ENCODE measurements at places on chromosomes 3 and 15. TPM values are rescaled to one million over a fixed set of nuclear protein-coding genes. Genes with fewer than 3 reads are reported as not detected.

GRCh38 chr15:94312946-94313345 lies 81.6 kb downstream of the MCTP2 start:
- DNase-seq, result no peak

DNA sequence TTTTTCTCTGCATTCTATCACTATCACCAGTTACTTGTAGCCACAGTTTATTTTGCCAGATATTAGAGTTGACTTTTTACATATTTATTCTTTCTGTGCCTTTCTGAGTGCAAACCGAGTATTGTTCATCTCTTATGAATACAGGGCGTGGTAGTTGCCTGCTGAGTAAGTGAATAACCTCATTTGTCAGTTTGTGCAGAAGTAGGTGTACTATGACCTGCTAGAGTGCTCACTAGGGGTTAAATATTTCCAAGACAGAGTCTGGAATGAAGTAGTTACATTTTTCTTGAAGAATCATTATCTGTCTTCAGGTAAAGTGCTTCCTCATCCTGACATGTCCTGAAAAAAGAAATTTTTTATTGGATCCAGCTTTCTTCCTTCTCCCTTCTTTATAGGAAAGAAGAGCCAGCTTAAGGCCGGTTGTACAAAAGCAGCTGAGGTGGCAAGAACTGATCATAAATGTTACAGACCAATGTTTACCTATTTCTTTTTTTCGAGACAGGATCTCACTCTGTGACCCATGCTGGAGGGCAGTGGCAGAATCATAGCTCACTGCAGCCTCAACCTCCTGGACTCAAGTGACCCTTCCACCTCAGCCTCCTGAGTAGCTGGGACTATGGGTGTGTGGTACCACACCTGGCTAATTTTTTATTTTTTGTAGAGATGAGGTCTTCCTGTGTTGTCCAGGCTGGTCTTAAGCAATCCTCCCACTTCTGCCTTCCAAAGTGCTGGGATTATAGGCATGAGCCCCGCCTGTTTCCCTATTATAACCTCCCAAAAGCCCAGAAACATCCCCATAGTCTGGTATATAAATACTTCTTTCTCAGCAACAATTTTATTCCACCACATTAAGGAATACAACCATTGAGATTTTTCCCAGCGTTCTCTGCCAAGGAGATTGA lies 182.5 kb downstream of the TPRG1 start:
- no peak for DNase-seq

DNA sequence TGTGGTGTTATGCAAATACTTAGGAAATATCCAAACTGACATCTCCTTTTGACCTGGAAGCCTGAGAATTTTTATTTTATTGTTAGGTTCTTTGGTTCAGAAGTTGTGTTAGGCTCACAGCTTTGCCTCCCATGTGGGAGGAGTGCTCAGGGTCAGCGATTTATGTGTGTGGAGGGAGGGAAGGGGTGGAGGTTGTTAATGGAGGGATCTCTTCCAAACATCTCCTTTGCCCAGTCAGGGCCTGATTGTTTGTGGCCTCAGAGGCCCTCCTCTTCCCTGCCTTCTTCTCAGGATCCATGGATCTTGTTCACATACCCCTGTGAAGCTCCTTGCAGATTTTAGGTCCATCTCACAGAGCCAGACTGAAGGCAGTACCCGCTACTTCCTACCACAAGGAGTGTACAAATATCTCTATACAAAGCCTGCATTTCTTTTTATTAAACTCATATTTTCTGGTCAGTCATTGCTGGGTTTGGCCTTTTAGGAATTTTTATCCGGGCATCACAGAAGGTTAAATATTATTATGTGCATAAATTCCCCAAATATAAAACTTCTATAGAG lies 40.3 kb downstream of the BBX start:
- no peak for DNase-seq

DNA sequence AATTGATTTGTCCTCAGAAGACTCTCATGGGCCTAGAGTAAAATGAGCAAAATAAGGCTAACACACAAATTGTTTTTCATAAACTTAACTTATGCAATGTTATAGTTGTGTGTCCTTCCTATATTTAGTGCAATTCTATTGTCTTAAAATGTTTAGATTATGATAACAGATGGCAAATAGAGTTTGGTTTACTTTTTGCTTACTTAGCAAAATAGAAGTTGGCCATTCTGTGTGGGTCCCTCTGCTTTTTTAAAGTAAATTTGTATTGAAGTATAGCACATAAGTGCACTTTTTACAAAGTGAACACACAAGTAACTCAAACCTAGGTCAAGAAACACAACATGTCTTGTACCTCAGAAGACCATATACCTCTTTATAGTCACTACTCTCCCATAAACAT lies 150.6 kb upstream of the RARB start:
- no peak for DNase-seq

DNA sequence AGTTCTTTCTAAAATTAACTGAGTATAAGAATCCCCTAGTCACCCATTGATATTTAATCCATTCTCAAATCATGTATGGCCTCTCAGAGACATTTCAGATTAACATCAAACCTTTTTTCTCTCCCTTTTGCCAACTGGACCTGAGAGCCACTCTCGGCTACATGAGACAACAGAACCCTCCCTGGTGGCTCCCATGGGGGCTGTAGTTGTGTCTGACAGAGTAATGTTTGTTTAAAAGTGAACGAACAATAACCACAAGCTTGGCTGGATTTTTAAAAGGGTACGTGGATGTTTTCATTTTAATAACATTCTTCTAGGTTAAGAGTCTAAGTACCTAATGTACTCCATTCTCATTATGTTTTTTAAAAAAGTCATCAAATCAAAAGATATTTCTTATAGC lies 37.1 kb downstream of the P3H2 start:
- DNase-seq, result no peak

DNA sequence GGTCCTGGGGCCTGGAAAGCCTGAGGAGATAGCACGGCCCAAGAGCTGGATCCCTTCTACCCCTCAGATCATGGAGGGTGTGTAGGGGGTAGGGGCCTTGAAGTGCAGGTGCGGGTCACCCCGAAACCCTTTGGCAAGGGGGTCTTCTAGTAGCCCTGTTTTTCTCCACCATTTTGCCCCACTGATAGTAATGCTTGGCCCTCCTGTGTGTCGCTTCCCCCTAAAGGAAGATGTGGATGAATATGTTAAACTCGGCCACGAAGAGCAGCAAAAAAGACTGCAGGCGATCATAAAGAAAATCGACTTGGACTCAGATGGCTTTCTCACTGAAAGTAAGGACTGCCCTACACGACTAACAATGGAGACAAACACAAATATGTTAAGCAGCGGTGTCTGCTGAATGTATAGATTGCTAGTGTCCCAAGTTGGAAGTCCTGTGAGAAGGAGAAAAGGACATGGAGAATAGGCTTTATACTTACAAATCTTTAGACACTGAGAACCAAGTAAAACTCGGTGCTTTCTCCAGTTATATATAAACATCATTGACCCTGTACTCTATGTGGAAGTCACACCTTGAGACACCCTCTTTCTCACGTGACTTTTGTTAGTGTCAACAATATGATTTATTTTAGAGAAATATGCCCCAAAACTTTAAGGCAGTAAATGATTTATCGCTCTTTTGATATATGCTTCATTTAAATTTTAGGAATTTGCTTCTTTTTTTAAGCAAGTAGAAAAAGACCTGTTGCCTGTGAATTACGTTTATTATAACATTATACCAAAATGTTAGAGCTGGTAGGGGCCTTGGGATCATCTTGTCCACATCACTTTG lies 802 bp downstream of the RCN2 start:
- DNase-seq, result no peak

GRCh38 chr15:73570355-73571032 lies 62.7 kb downstream of the NPTN start:
- peak; percentile 16 for DNase-seq

DNA sequence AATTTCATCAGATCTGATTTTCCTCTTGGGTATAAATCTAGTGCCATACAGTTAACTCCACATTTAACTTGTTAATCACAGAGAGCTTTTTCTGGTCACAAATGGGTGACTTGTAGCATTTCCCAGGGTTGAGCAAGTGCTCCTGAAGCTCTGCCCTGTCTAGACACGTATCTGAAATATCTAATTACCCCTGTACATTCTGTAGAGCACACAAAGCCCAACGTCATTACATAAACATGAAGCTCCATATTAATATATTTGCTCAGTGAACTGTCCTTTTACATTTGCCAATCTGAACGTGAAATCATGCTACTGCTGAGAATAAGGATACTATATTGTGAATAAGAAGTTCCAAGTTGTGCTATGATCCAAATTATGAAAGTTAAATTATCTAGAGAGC lies 49.0 kb downstream of the THBS1 start:
- DNase-seq, result no peak

- DNase-seq, result no peak
Observed at GRCh38 chr3:184485906-184486305, 75.7 kb upstream of the EPHB3 start.

DNA sequence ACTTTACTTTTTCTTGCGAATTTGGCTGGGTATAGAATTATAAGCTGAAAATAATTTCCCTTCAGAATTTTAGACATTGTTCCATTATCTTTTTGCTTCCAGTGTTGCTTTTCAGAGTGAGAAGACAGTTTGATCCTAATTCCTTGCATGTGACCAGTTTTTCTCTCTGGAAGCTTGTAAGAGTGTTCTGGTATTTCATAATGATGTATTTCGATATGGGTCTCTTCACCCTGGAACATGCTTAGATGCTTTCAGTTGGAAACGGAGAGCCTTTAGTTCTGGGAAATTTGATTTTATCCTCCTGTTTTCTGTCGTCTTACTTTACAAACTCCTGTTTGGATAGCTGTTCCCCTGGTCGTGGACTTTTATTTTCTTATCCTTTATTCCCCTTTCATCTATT lies 13.9 kb downstream of the ALPK3 start:
- no peak for DNase-seq

DNA sequence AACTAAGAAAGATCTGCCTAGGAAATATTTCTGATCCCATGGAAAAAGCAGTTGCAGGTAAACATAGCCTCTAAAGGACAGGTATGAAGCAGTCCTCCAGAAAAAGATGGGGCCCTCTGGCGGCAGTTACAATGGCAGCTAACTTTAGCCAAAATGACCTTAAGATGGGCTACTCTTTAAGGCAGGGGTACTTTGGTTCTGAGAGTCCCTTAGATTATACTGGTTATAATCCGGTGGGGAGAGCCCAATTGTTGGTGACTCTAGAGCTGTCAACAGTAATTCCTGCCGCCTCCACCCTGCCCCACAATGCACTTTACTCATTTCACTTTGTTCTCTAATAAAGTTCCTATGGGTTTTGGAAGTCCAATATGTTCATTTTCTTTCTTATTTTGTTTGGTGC lies 412.8 kb upstream of the WNT5A start:
- DNase-seq, result no peak

GRCh38 chr3:156642750-156643728 lies 31.4 kb upstream of the TIPARP start:
- no peak for DNase-seq

GRCh38 chr3:67863869-67864268 lies 209.5 kb upstream of the SUCLG2 start:
- no peak for DNase-seq

DNA sequence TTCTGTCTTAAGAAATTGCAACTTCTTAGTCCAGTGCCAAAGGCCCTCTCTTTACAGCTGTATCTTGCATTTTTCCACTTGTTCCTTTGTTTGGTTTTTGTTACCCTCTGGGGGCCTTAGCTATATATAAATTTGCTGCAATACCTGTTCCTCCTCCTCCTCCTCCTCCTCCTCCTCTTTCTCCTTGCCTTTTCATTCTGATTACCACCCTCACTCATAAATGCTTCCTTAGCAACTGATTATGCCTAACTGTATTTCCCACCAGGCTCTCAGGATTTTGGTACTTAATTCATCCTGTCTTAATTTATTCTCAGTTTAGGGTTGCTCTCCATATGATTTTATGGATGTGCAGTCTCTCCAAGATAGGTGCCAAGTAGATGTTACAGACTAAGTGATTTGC lies 65.7 kb downstream of the SLMAP start:
- DNase-seq, result no peak

- peak; percentile 48 for DNase-seq
Observed at GRCh38 chr3:100073714-100074307, 40.5 kb downstream of the FILIP1L start.

- peak; percentile 3 for DNase-seq
Observed at GRCh38 chr3:65439641-65440284, 599.0 kb downstream of the MAGI1 start.

GRCh38 chr3:33438284-33438668 lies 1.9 kb downstream of the UBP1 start:
- peak; percentile 17 for DNase-seq

GRCh38 chr3:195182470-195182795 lies 88.5 kb downstream of the XXYLT1 start:
- DNase-seq, result no peak

DNA sequence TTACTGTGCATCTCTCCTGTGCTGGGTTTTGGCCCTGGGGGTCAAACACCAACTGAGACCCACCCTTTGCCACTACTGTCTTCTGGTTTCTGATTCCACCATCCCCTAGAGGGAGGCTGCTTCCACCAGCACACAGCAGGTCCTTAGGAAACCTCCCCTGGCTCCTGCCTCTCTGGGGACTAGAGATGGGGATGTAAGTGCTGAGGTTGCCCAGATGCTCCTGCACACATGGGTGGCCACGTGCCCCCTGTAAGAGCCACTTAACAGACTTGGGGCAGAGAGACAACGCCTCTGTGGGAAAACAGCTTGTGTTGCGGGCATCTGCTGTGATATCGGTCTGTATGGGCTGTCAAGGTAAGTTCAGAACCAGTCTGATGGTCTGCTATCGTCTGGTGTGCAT lies 83.4 kb downstream of the ATP2B2 start:
- DNase-seq, result no peak

DNA sequence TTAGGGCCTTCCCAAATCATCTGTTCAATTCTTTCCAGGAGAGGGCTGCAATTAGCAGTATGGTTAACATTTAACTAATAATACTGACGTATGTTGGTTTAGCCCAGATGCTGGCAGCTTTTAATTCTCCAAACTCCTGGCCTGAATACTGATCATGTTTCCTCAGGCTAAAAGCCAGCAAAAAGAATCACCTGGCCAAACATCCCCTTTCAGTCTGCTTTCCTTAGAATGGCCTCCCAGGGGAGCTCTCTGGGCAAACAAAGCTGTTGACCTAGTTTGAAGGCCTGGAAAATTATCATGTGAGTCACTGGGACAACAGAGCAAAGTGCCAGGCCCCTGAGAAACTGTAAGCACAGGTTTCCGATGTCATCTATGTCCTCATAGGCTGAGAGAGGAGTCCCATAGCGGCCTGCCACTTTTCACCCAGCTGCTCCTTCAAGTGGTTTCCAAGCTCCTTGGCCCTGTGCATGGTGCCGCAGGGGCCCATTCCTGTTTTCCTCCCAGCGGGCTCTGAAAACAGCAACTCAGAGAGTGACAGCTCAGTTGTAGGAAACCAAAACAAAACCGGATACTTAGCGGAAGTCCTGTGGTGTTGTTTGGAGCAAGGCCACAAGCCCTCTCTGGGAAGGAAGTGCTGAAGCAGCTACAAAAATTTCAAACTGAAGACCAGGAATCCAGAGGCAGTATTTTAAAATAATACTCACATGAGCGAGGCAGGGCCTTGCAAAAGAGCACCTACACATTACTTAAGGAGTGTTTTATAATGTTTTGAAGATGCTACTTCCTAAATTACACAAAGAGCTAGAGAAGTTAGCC lies 36.5 kb upstream of the RAB11A start:
- peak; percentile 60 for DNase-seq

- DNase-seq, result no peak
Observed at GRCh38 chr3:12229146-12229851, 59.6 kb upstream of the PPARG start.

The MUSTN1 gene
- not detected for total RNA-seq

The FOXB1 gene
- 0.36 TPM for total RNA-seq

The KCNMB3 gene
- total RNA-seq, result 0.34 TPM

The FYTTD1 gene
- 25.4 TPM for total RNA-seq

The IL12A gene
- total RNA-seq, result not detected

The GP5 gene
- total RNA-seq, result 0.72 TPM

The ST3GAL6 gene
- not detected for total RNA-seq

The MORC1 gene
- not detected for total RNA-seq

The LYZL4 gene
- not detected for total RNA-seq

The SLC2A2 gene
- total RNA-seq, result not detected

The AGBL1 gene
- not detected for total RNA-seq

All from activated CD8-positive, alpha-beta T cell treated with anti-CD3 and anti-CD28 coated beads for 36 hours (primary cell).